ENCODE measurements at places on chromosomes 3 and 15.

DNA sequence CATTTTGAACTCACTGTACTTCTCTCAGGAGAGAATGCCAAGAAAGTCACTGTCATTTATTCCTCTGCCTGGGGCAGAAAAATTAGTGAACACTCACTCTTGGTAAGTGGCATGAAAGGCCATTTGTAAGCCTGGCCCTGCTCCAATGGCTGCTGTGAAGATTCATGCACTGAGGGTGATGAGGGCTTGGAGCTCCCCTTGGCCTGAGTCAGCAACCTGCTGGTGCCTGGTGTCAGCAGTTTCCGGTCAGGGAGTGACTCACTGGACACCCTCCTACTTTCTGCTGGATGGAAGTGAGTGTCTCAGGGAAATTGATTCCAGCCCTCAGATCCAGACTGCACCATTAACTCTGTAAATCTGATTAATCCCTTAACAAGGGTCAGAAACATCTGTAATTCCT, 37.6 kb downstream of the TRA2B start:
- DNase-seq = peak; percentile 57

DNA sequence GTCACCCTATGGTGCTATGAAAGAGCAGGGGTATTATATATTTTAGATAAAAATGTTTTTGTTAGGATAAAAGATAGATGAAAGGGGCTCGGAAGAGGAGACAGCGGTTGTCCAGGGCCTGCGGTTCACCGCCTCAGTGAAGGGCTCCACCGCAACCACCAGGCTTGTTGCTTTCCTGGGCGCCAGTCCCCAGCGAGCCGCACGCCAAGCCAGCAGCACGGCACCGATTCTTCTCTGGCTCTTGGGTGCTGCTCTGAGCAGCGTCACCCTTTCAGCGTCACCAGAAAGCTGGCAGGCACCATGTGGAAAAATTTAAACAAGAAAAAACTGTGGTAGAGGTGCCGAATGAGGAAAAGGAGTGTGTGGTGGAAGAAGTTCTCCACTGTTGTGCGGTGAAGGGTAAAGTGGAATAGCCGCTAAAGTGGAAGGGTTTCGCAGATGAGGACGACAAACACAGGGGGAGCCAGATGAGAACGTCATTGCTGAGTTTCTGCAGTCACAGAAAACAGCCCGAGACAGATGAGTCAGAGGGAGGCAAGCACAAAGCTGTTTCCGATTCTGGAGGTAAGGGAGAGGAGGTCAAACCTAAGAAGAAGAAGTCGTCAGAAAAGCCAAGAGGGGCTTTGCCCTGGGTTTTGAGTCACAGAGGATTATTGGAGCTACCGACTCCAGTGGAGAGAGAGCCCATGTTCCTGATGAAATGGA, 569.2 kb downstream of the ZBBX start:
- no peak for DNase-seq

DNA sequence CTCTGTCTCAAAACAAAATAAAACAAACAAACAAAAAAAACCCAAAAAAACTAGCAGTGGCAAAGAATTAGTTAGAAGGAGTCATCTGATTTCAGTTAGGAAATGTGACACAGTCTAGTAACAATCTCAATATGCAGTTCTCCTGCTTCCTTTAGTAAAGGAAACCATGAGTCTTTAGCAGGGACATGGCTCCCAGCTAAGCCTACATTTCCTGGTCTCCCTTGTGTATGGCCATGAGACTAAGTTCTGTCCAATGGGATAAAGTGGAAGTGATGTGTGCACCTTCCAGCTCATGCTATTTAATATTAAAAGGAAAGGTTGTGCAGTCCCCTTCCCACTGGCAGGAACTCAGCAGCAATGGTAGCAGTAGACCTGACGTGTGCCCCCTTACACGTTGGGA, 74.6 kb downstream of the GREM1 start:
- DNase-seq = no peak

GRCh38 chr3:76122007-76122406, 336.7 kb upstream of the ZNF717 start:
- DNase-seq = peak; percentile 16

DNA sequence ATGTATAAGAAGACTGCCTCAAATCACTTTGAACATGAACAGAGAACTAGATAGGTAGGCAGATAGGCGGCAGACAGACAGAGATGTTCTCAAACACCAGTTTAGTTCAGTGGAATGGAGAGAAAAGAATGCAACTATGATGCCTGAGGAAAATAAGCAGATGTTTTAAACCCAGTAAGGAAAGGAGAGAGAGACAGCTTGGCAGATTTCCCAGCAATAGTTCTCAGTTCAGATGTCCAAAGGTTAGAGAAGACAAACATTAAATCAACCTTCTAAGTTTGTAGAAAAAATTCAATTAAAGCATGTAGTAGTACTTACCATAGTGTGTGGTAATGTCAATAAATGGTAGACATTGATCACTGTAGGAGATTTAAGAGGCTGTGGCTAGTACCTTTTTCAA, 209.6 kb upstream of the PFN2 start:
- DNase-seq = no peak

GRCh38 chr3:53702776-53703530, 143.3 kb downstream of the CHDH start:
- DNase-seq = no peak

- peak; percentile 11 for DNase-seq
These were observed 83.6 kb upstream of the SPATA12 start for GRCh38 chr3:56976651-56977560.

- no peak for DNase-seq
These were observed 120.1 kb downstream of the ANP32A start for GRCh38 chr15:68700455-68701123.

- DNase-seq = no peak
These were observed 93.0 kb upstream of the C2CD4B start for GRCh38 chr15:62257996-62258521.

DNA sequence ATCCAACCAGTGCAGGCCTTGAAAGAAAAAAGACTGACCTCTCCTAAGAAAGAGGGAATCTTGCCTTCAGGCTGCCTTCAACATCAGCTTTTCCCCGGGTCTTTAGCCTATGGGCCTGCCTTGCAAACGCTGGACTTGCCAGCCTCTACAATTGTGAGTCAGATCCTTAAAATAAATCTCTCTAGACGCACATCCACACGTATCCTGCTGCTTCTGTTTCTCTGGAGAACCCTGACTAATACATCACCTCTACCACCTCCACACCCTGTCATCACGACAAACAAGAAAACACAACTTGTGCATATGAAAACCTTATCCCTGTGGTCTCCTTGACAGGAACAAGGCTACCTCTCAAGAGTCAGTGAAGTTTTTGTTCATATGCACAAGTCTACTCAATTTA, 11.8 kb downstream of the CYFIP1 start:
- no peak for DNase-seq

DNA sequence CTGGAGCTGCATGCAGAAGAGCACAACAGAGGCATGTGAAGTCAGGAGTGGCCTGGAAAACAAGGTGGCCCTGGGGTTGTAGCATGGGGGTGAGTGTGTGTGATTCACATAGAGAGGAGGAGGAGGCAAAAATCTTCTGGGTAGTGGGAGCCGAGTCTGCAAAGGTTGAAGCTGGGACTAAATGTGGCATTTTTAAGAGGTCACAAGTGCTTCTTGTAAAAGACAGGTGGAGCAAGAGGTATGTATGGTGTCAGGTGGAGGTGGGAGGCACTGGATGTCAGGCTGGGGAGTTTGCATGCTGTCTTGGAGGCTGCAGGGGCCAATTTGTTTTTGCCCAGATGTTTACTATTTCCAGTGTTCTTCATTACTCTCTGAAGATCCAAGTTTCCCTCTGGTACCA, 42.4 kb downstream of the C3orf20 start:
- no peak for DNase-seq

- DNase-seq = no peak
These were observed 94.8 kb downstream of the GABRG3 start for GRCh38 chr15:27065785-27066184.

- no peak for DNase-seq
These were observed 48.7 kb downstream of the TRIM71 start for GRCh38 chr3:32866533-32866932.

DNA sequence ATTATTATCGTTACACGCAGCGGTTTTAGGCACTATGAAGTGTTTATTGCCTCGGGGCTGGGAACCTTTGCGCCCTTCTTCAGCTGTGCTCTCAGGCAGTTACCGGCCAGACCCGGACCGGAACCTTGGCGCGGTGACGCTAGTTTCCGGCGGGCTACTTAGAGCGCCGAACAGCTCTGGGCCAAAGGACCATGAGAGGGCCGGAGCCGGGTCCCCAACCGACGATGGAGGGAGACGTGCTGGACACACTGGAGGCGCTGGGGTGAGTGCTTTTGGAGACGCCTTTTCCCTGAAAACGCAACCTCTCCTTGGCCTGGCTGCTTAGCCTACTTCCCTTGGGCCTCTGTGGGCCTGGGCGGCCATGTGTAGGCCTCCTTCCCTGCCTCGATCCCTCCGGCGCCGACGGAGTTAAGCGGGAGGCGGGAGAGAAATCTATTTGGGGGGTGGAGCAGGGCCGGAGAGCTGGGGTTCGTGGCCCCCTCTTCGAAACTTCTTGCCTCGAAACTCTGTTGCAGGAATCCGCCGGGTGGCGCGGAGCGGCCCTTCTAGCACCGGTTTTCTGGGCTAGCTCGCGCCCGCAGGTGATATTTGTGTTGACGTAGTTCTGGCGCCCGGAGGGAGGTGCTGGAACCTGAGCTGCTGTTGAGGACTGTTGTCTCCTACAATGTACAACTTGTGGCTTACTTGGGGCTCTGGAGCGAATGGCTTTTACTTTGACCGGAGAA, at the start of gene FAM98B:
Gene FAM98B, plus strand, starts transcription at position 157 of the 725 bp plus-strand sequence. Its CDS starts 35 bp downstream, at position 192.
- DNase-seq = peak; percentile 90

DNA sequence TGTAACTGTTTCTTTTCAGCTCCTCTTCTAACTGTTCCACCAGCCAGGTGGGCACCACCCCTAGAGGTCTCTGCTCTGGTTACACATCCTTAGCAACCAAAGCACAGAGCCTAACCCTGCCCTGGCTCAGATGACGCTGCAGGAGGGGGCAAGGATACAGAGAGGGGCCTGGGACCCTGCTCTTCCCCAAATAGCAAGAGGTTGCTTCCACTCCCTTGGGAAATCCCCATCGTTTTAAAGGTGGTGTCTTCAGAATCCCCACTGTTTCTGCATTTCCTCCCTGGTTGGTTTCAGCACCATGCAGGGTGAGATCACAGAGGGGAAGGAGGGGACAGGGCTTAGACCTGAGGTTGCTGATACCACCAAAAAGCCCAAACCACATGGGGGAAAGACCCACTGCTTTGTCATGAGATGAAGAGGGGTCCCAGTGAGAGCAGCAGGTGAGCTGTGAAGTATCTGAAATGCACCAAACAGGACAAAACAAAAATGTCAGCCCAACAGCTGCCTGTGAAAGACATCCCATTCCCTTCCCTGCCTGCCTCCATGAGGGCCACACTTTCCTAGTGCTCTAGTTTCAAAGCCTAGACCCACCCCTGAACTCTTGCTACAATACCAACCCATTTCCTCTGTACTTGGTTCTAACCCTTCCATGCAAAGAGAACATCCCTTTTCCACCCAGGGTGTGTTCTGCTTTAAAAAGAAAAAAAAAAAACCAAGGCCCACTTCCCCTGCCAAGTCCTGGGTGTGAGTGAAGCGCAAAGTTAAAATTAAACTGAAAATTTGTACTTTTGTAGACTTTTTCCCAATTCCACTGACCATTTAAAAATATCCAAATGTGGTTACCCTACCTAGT, 29.0 kb downstream of the ANP32A start:
- DNase-seq = no peak

DNA sequence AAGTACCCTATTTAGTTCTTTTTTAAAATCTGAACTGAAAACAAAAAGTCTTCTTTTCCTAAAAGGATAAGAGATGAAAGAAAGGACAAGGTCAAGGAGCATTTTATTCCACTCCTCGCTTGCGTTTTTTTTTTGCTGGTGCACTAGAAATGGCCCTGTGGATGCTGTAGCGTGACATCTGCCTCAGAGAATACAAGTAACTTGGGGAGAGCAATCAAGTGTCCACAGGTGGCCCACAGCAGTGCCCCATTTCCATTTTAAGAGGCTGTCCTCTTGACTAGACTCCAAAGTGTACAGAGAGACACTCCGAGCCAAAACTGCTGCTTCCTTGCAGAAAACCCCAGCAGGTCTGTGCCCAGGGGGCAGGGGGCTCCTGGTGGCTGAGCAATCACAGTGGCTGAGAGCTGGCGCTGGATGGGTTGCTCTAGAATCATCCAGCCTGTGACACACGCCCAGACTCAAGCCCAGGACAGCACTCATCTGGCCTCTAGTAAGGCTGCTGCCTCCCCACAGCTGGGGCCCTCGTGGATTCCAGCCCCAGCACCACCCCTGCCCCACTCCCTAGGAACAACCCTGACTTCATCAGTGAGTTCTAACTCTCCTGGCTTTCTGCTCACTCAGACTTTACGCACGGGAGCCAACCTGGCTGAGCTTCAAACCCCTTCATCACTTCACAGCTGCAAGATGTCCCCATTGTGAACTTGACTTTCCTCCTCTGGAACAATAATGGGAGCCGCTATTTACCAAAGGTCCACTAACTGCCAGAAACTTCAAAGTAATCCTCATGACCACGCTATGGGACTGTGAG, 71.1 kb upstream of the SPATA12 start:
- DNase-seq = no peak

GRCh38 chr15:34047893-34048775, 9.1 kb upstream of the AVEN start:
- DNase-seq = no peak

GRCh38 chr3:139916271-139916670, 18.7 kb upstream of the CLSTN2 start:
- no peak for DNase-seq

- no peak for DNase-seq
These were observed 150.8 kb upstream of the STAC start for GRCh38 chr3:36229496-36229895.

DNA sequence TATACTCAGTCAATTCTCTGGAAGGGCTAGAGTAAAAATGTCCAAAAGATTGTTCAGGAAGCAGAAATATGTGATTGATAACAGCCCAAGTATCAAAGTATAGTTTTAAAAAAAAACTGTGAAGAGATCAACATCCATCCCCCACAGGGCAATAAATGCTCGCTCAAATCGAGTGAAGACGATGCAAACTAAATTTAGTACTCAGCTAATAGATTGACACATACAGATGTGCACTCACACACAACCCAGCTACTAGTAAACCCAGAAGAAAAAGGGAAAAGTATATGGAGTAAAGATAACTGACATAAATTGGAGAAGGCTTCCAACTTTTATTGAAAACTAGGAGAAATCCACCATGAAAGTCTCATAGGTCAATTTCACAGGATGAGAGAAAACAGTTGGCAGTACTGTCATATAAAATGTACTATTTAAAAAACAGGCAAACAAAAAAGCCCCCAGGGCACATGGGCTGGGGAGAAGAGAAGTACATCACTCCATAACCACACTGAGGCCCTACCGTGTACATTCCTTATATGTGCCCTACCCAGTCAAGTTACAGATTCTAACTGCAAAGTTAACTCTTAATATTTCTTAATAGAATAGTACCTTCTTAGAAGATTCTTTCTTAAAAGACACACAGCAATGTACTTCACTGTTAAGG, 125.7 kb downstream of the TBL1XR1 start:
- no peak for DNase-seq
